Inflammatory macrophage treated with lipopolysaccharide for 1 hour (primary cell): ENCODE measurements at places on chromosomes 13 and 19.

GRCh38 chr13:44576351-44577235, 463 bp upstream of the TSC22D1 start:
- peak; percentile 8 for DNase-seq

- no peak for DNase-seq
These were observed 42.7 kb upstream of the VSTM2B start for GRCh38 chr19:29482855-29483640.

DNA sequence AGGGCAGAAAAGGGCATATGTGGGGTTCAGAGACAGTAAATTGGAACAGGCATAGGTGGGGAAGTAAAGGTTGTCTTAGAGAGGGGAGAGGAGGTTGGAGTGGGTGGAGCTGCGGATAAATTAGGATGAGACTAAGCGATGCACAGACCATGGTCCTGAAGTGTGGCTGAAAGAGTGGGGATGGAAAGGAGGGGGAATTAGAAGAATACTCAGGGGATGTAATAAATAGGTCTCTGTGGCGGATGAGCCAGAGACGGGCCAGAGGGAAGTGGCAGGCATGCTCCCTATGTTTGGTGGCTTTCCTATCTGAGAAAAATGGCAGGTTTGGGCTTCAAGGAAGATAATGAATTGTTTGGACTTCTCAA, 123.4 kb downstream of the OLFM4 start:
- no peak for DNase-seq

DNA sequence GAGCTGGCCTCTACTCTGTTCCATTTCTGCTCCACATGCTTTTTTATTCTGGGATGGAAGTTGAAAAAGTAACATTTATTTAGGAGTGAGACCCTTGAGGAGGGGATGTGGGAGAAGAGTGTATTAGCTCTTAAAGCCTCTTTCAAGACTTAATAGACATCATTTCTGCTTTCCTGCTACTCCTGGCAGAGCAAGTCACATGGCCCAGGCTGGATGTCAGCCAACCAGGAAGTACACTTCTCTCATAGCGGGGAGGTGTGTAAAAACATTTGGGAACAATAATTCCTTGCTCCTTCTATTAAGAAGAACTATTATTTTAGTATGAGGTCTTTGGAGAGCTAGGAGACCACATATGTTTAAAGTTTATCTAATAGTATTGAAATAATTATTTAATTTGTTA, 40.6 kb upstream of the FAM216B start:
- peak; percentile 48 for DNase-seq

- no peak for DNase-seq
These were observed 94.7 kb downstream of the MIPEP start for GRCh38 chr13:23794267-23795161.

DNA sequence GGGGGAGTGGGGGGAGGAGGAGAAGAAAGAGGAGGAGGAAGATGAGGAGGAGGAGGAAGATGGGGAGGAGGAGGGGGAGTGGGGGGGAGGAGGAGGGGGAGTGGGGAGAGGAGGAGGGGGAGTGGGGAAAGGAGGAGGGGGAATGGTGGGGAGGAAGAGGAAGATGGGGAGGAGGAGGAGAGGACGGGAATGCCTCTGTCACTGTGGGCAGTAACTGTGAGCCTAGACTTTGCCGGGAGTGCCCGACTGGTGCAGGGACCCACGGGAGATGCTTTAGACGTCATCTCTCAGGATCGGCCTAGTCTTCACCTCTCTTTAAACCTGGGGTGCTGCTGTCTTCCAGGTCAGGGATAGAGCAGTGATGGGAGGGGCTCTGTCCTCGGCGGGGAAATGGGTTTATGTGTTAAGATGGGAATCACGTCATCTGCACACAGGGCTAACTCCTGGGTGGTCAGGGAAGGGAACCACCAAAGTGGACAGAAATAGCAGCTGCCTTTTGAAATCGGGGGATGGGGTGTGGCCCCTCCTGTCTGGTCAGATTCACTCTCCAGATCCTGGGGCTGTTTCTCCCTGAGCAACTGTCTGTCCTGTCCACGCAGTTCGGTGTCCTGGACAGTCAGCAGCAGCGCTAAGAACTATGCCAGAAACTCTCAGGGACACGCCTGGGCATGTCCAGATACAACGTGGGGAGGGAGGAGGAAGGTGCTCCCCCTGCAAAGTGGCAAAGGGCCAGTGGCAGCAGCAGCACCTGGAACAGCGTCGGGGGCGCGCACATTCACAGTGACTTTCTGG, 26.9 kb downstream of the GAS6 start:
- DNase-seq, result no peak

DNA sequence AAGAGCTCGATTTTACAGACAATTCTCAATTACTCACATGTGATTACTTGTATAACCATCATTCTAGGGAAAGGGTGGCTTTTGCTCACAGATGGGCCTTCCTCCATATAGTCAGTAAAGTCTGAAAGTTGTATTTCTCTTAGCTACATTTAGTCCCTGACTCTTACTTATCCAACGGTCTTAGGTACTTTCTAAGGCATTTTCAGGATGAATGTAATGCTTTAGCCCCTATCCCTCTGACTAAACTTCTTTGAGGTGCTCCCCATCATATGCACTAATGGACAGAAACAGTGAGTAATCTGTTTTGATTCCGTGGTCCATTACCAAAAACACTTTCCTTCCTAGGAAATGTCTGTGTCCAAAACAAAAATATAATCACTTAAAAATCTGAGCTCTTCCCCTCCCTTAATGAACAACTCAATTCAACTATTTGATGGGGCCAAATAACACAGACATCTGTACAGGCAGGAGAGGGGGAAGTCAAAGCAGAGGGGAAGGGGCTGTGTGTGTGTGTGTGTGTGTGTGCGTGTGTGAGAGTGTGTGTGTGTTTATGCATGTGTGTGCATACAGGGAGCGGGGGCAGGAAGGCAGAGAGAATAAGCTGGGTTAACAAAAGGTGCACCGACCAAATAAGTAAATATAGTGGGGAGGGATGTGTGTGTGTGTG, 84.9 kb downstream of the USP12 start:
- no peak for DNase-seq

DNA sequence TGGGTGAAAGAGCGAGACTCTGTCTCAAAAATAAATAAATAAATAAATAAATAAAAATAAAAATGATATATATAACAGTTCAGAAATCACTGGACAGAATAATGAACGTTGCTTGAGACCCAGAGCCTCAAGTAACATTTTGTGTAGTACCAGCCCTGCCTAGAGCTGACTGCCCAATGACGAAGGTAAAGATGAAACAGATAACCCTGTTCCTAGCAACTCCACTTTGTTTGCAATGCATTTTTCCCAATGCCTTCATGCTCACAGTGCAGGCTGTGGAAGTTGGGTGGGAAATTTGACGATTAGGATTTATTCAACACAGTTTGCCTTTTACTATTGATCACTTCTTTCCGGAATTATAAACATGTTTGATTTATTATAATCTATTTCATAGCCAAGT, 22.2 kb upstream of the FRY start:
- no peak for DNase-seq

- no peak for DNase-seq
These were observed 115.6 kb downstream of the SLC7A1 start for GRCh38 chr13:29479716-29480492.

- no peak for DNase-seq
These were observed 13.7 kb downstream of the GAS6 start for GRCh38 chr13:113849981-113850721.

DNA sequence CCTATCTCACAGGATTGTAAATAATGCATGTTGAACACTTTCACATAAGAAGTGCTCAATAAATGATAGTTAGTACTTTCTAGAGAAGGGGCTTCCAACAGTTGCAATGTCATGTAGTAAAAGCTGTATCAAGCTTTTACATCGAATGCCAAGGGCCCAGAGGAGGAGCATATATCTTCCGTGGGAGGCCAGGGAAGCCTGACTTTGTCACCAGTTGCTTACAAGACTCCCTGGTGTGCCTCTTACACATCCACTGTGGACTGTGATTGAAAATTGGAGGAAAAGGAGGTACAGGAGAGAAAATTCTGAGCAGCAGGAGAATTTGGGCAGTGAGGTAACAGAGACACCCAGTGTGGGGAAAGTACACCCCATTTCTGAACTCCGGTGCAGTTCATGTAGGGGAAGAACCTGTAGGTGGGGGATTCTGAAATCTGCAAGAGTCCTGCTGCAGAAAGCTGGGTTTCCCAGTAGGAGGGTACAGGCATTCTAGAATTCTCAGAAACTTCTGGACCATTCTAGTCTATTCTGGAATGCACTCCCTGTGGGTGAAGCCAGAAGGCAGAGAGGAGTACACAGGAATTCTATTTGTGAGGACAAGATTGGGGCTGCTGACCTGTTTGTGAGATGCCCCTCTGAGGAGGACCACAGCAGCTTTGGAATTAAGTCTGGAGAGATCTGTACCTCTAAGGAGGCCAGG, 54.0 kb downstream of the ALOX5AP start:
- peak; percentile 94 for DNase-seq
